Tracheal epithelial cell (primary cell): ENCODE measurements at places on chromosomes 4 and X. TPM values are rescaled to one million over a fixed set of nuclear protein-coding genes. Genes with fewer than 3 reads are reported as not detected.

The CRMP1 gene
- total RNA-seq: 0.24 TPM in 1 of 2 replicates, not detected in the other

The TSPAN6 gene
- total RNA-seq: 25.2 and 25.5 TPM in 2 replicates

The NAA11 gene
- total RNA-seq: not detected in 2 replicates

The PABPC5 gene
- total RNA-seq: 0.24 TPM in 1 of 2 replicates, not detected in the other

The DACH2 gene
- 0.21 TPM in 1 of 2 replicates, not detected in the other for total RNA-seq

The PSAPL1 gene
- total RNA-seq: under 0.01 TPM in 2 replicates

The USP17L12 gene
- total RNA-seq: not detected in 2 replicates

The CT45A2 gene
- not detected in 2 replicates for total RNA-seq

The COL25A1 gene
- under 0.01 and 0.24 TPM in 2 replicates for total RNA-seq

The GYPA gene
- not detected in 2 replicates for total RNA-seq

The CENPVL2 gene
- total RNA-seq: not detected in 2 replicates

The GPC4 gene
- 0.64 and 5.3 TPM in 2 replicates for total RNA-seq

The XPNPEP2 gene
- total RNA-seq: not detected in 2 replicates

The TCEAL1 gene
- total RNA-seq: 11.6 and 24.5 TPM in 2 replicates

The SERPINA7 gene
- not detected in 2 replicates for total RNA-seq

The GLUD2 gene
- 0.72 and 0.85 TPM in 2 replicates for total RNA-seq

The SPATA18 gene
- 12.5 and 15.8 TPM in 2 replicates for total RNA-seq

The RIPPLY1 gene
- total RNA-seq: not detected in 2 replicates

The FMR1 gene
- total RNA-seq: 15.1 and 24.3 TPM in 2 replicates

The CLGN gene
- 3.9 and 95.7 TPM in 2 replicates for total RNA-seq

The TXK gene
- total RNA-seq: 0.21 and 0.48 TPM in 2 replicates

The ARHGAP10 gene
- total RNA-seq: 10.9 and 14.9 TPM in 2 replicates

The ZNF275 gene
- 4.3 and 5.1 TPM in 2 replicates for total RNA-seq

The GAGE10 gene
- not detected in 2 replicates for total RNA-seq

The CD38 gene
- total RNA-seq: under 0.01 and 0.21 TPM in 2 replicates

The VCX3A gene
- total RNA-seq: not detected in 2 replicates

The HHIP gene
- total RNA-seq: 0.96 TPM in 1 of 2 replicates, not detected in the other

The NKRF gene
- total RNA-seq: 3.6 and 7.0 TPM in 2 replicates

The SPANXB1 gene
- total RNA-seq: not detected in 2 replicates

The ERCC6L gene
- total RNA-seq: under 0.01 and 0.48 TPM in 2 replicates

The PRSS12 gene
- total RNA-seq: 11.8 and 24.1 TPM in 2 replicates

The SMIM20 gene
- total RNA-seq: 26.5 and 52.6 TPM in 2 replicates

The OTUD6A gene
- not detected in 2 replicates for total RNA-seq

The CD40LG gene
- total RNA-seq: not detected in 2 replicates

The OPHN1 gene
- 3.0 and 4.8 TPM in 2 replicates for total RNA-seq

The SMIM10 gene
- total RNA-seq: under 0.01 TPM in 1 of 2 replicates, not detected in the other

The ARR3 gene
- not detected in 2 replicates for total RNA-seq

The SAGE1 gene
- not detected in 2 replicates for total RNA-seq

The SPANXA2 gene
- total RNA-seq: not detected in 2 replicates

The RAB33A gene
- total RNA-seq: 0.24 and 0.64 TPM in 2 replicates

The ZNF595 gene
- 7.7 and 9.2 TPM in 2 replicates for total RNA-seq
